ENCODE measurements at places on chromosomes 2 and 18. TPM values are rescaled to one million over a fixed set of nuclear protein-coding genes. Genes with fewer than 3 reads are reported as not detected.

DHRS9 gene
- total RNA-seq: 9.8 TPM

DNA sequence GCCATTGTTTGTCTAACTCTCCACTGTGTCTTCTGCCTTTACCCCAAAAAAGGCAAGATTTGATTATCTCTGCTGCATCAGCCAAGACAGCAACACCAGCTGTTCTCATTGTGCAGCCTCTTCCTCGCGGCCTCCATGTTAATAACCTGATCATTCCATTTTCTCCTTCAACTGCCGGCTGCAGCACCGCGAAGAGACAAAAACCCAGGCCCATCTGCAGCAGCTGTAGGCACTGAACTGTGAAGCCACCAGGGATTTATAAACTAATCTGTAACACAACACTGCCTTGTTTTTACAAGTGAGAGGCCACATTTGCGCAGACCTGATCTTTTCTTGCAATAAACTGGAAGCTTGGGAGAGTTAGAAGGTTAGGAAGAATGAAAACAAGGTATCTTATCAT is 147.8 kb downstream of the SATB2 start:
- no peak for DNase-seq

DNA sequence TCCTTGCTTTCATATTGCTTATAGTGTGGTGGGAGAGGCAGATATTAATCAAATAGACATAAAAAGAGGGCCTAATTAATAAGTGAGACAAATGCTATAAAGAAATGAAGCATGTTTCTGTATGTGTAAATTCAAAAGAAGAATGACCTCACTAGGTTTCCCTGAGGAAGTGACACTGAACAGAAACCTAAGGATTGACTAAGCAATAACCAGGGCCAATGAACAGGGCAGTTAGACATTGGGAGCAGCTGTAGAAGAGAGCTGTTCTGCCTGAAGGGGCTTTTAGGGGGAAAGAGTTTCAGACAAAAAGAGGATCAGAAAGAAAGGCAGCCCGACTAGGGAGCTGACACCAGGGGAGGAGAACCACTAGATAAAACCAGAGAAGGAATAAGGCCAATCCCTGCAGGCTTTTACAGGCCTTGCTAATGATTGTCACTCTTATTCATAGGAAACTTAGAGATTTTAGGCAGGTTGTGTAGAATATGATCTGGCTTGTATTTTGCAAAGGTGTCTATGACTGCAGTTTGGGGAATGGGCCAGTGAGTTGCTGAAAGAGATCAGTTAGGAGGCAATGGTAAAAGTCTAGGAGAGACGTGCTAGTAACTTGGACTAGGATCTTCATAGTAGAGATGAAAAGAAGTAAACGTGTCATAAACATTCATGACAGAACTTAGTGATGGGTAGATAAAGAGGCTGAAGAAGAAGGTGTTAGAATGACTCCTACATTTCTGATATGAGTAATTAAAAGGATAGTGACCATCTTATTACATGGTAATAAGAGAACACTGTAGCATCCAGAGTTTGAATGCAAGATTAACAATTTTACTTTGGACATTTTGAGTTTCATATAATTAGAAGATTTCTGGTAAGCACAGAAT is 26.8 kb upstream of the NABP1 start:
- no peak for DNase-seq

NT5DC4 gene
- not detected for total RNA-seq

TUBB8B gene
- total RNA-seq: not detected

DNA sequence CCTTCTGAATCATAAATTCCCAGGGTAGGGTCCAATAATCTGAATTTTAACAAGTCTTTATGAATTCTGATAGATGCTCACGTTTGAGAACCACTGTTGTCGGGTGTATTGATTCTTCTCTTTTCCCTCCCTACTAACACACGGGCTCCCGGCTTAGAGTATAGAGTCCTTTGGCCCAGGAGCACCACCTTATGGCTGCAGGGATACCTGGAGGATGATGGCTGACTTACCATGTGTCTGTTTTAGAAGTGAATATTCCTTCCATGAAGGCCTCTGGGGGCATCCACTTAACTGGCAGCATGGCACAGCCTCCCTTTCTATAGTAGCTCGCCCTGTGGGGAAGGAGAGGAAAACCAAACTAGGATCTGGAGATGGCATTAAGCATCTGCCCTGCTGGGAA is 91.7 kb downstream of the CLIP4 start:
- no peak for DNase-seq

- DNase-seq: no peak
Observed at GRCh38 chr2:101625387-101625786, 72.1 kb upstream of the MAP4K4 start.

DNA sequence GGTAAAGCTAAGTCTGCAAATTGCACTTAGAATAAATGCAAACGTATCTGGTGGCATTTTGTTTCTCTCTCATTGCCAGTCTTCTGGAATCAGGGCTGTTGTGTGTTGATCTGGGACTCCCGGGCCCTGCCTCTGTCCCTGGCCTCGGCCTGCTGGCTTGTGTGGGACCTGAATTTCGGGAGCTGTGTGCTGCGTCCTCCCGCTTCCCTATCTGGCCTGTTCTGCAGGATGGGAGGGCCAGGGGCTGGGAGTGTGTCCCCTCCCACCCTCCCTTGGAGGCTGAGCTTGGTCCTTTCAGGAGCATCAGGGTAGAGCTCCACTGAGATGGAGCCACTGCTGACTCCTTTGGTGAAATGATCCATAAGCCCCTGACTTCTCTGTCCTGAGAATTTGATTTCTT is 118.5 kb downstream of the ACKR3 start:
- peak; percentile 39 for DNase-seq

NR4A2 gene
- 1.1 TPM for total RNA-seq

- DNase-seq: no peak
Observed at GRCh38 chr2:55357927-55358326, 61.7 kb downstream of the CCDC88A start.

All from cardiac septum (tissue), 1 donor.